NCI-H1092 treated with DMSO at 0.1 percent for 48 hours (cell line): ENCODE measurements at places on chromosomes 13 and 19.
A peak's percentile ranks its signal among the peaks of the same experiment; 100 is the strongest.

- DNase-seq: no peak
Observed at GRCh38 chr13:78228940-78229339, 310.3 kb upstream of the EDNRB start.

DNA sequence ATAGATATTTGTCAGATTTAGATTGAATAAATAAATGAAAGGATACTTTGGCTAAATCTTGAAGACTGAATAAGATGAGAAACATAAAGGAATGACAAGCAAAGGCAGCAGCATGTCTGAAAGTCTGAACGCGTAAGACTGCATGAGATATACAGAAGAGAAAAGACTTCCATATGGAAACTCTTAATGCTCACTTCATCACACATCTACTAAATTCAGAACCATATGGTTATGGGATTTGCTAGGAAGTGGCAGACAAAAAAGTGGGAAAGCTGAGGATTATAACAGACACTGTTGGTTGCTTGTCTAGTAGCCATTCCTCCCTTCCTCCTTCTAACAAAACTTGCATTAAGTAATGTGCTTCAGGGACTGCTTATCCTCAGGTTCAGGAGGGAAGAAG lies 446.7 kb downstream of the KCTD12 start:
- no peak for DNase-seq

DNA sequence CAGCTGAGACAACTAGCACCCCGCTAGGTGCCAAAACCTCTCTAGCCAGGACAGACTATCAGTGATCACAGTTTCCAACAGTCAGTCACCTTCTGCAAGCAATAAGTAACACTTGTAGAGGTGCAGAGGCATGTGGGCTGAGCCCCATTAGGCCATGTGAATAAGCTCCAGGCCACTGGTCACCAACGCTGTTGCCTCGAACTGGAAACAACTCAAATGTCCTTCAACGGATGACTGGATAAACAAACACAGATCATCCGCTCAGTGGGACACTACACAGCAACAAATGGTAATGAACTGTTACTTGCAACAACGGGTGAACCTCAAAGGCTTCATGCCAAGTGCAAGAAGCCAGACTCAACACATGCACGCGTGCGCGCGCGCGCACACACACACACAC lies 27.5 kb upstream of the TMEM160 start:
- no peak for DNase-seq

DNA sequence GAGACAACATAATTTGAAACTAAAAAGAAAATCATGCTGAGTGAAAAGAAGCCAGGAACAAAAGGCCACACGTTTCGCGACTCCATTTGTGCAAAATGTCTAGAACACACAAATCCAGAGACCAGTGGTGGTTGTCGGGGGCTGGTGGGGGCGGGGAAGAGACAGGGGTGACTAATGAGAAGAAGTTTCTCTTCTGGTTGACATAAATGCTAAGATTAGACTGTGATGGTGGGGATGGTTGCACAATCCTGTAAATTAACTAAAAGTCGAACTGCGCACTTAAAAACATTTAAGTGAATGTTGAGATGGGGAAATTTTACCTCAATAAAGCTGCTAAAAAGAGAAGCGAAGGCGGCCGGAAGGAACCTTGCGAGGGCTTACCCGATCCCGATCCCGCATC lies 7.1 kb downstream of the AKAP8 start:
- no peak for DNase-seq

GRCh38 chr13:93430381-93430780 lies 203.8 kb downstream of the GPC6 start:
- no peak for DNase-seq

DNA sequence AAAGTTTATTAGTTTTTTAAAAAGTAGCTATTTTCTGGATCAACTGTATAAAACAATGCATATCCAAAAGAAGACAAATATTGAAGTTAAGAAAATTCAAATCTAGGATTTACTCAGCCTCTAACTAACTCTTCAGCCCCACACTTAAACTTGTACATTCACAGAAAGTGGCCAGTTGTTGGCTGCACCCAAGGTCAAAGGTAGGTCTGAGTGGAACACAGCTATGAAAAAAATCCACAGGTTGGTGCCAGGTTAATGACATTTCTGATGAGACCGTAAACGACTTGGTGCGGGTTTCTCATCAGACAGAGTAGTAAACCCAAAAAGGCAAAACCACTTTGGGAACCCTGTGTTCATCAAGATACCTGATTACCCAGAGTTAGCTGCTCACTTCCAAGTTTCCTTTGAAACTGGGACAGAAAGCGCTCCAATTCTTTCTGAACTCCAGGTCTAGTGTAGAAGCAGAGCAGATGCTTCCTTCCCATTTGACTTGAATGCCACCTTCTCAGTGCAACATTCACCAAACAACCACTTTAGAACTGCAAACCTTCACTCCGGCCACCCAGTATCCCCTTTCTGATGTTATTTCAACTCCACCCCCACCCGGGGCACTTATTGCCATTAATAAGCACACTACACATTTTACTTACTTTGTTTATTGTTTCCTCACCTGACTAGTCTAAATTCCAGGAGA lies 208.3 kb upstream of the STARD13 start:
- no peak for DNase-seq

- DNase-seq: no peak
Observed at GRCh38 chr19:45477186-45477585, 9.4 kb downstream of the FOSB start.

GRCh38 chr13:25330541-25330940 lies 29.1 kb downstream of the NUP58 start:
- no peak for DNase-seq

DNA sequence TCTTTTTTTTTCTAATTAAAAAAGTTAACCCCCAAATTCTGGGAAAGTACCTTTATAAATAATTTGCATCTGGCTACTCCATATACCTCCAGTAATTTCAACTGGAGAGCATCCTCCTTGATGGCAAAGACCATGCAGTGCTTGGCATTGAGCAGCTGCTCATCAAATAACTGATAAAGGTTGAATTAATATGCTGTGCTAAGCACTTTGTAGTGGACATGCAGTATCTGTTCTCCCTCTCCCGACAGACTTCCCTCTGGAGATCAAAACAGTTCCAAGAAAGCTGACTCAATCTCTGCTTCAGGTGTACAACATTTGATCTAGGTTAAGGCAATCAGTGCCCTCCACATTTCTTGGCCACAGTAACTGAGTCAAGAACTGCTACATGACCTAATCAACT lies 3.3 kb downstream of the SPRYD7 start:
- DNase-seq: no peak

- DNase-seq: no peak
Observed at GRCh38 chr13:45575146-45575829, 40.3 kb downstream of the ERICH6B start.

DNA sequence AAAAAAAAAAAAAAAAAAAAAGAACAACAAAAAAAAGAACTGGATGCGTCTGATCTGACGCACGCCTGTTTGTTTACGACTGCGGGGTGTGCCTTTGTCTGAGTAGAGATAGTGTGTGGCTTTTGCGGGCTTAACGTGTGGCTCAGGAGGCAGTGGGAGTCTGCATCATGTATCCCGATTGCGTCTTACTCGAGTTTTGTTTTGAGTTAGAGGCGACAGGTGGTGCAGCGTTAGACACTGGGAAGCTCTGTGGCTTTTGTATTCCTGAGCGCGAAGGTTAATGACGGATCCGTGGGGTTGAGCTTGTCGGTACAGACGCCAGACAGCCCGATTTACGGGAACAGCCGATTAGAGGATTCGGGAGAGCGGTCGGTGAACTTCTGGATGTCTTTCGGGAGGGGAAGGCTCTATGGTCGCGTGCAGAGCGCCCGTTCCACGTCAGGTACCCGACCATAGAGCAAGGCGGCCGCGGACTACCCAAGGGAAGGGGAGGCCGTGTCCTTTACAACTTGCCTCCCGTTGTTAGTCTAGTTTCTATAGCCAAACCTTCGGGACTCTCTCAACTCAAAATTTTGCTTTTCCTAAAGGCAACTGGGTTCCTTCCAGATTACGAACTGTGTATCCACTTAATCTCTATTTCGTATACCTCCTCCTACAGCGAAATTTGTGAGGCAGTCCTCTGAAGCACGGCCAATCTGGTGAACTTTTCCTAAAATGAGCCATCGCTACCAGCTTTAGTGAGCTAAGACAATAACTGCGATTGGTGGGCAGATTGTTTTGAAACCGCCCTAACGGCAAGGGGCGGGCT lies 926 bp upstream of the HNRNPUL1 start:
- DNase-seq: peak; percentile 85

DNA sequence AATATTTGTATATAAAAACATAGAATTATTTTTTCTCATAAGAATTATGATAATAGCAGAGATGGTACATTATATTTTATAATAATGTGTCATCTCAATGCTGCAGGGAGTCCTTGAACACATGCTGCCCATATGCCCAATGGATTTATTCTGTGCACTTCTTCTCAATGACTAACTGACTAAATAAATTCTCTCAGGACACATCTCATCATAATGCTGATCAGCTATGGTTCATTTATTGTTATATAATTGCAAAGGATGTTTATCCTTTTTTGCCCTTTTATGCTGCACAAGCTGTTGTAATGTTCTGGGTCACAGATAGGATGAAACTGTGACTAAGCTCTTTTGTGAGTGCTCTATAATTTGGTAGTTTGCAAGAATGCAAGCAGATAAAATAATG lies 1273.3 kb upstream of the ATXN8OS start:
- DNase-seq: no peak

DNA sequence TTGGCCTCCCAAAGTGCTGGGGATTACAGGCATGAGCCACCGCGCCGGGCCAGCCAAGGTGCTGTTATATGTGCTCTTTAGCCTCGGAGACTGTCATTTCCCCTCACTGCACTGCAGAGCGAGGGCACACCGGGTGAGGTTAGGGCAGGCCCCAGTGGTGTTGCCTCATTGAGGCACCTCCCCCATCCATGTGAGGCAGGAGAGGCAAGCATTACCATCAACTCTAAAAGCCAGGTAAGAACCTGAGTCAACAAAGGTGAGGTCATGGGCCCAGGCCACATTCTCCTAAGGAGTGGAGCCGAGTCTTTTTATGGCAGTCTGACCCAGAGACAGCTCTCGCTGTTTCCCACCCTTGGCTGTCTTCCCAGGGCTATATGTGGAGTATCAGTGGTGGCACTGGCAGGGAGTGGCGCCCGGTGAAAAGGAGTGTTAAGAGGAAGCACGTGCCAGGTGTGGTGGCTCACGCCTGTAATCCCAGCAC lies 10.9 kb downstream of the B3GNT8 start:
- DNase-seq: no peak
